ENCODE measurements at places on chromosomes 6 and 20.
A peak's percentile ranks its signal among the peaks of the same experiment; 100 is the strongest.

DNA sequence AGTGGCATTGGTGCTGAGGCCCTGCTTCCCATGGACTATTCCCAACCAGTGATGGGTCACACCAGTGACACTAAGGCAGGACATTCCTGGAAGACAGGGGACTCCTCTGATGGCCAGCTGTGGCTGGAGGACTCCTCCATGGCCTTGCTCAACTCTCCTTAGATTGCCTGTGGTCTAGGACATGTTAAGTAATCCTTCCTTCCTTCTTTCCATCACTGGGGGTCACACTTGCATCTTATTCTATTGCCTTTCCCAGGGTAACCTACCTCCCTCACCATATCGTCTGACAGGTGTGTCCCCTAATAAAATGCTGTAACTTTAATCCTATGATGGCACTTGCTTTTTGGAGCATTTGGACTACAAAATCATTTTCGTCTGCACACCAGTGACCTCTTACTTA, 24.5 kb upstream of the HLA-A start:
- DNase-seq, result no peak

- DNase-seq, result no peak
These were observed 6.6 kb downstream of the CCDC167 start for GRCh38 chr6:37492991-37493660.

- DNase-seq, result no peak
These were observed 195.9 kb upstream of the CST7 start for GRCh38 chr20:24753130-24753529.

DNA sequence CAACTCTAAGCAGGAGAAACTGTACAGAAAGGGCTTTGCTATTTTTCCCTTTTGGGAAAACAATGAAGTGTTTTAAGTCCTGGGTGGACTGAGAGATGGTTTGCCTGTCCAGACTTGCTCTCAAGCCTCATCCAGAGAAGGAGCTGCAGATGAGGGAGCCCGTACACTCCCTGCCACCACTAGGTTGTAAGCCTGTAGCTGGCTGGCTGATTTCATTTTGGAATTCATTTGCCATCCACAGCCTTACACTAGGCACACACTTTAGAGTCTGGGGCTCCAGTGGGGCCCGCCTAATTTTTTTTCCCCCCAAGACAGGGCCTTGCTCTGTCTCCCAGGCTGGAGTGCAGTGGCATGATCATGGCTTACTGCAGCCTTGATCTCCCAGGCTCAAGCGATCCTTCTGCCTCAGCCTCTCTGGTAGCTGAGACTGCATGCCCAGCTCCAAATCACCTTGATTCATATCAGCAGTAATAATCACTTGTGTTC, 28.4 kb downstream of the POFUT1 start:
- no peak for DNase-seq

DNA sequence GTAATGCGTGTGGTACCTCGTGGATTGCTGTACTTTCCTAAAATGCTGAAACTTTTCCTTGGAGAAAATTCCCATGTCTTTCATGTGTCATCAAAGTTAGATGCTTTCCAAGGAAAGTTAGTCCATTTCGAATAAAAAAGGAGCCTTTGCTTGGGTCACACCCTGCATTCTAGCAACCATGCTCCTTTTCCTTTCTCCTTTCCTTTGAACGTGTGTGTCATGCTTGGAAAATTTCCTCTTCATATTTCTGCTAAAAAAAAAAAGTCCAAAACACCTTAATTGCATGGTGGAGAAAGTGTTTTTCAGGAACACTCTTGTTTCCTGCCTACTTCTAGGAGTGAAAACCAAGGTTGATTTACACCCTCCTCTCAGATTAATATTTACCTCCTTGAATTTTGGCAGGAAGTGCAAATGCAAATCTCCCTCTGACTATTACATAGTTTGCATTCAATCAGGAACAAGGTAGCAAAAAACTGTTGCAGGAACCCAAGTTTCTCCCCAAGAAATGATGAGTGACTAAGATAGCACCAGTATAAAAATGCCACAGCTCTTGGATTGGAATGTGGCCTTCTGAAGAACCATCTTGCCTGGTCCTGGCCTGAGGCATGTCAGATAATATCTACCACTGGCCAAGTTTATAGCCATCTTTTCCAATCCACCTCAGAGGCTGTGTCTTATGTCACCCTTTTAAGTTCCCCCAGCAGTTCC, 590.6 kb downstream of the QKI start:
- no peak for DNase-seq

DNA sequence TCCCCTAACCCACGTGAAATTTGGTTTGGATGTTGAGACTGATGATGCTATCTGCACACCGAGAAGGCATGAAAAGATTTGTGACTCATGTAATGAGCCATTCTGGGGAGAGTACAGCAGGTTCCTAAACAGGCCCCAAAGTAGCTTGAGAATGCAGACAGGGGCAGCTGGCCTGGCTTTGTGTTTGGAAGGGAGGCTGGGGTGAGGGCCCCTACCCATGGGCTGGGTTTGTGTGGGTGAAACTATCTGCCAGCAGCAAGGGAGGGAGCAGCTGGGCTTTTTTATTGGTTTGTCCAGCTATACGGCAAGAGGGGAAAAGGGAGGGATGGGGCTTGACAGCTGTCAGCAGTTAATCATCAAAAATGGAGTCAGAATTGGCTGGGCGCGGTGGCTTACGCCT, 87.0 kb upstream of the RNF24 start:
- peak; percentile 47 for DNase-seq

- no peak for DNase-seq
These were observed 45.9 kb upstream of the RALY start for GRCh38 chr20:33947709-33948295.

GRCh38 chr6:52749556-52750152, 13.6 kb downstream of the GSTA2 start:
- DNase-seq, result no peak
